Anterior cingulate cortex (tissue), 58 donors: ENCODE measurements at places on chromosomes 13 and 19.

DNA sequence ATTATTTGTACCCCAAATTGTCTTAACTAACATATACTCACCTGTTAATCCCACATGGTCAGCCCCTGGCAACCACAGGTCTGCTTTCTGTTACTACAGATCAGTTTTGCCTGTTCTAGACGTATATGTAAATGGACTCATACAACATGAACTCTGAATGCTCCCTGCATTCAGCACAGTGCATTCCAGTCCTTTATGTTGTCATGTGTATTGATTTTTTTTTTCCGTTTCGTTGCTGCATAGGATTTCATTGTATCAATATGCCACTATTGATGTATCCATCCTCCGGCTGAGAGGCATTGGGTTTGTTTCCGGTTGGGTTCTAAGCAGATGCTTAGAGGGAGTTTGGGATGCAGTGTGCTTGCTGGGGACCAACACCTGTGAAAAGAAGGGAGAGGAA, 36.1 kb upstream of the TNFRSF19 start:
- no peak for DNase-seq

DNA sequence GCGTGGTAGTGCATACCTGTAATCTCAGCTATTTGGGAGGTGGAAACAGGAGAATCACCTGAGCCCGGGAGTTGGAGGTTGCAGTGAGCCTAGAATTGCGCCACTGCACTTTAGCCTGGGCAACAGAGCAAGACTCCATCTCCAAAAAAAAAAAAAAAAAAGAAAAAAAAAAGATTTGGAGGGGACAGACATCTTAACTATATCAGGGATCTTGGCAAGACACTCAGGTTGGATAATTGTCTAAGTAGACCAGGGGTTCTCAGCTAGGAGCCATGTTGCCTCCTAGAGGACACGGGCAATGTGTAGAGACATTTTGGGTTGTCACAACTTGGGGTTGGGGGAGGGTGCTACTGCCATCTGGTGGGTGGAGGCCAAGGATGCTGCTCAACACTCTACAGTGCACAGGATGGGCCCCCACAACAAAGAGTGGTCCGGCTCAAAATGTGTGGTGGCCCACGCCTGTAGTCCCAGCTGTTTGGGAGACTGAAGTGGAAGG, 1.9 kb upstream of the ZNF580 start:
- no peak for DNase-seq

DNA sequence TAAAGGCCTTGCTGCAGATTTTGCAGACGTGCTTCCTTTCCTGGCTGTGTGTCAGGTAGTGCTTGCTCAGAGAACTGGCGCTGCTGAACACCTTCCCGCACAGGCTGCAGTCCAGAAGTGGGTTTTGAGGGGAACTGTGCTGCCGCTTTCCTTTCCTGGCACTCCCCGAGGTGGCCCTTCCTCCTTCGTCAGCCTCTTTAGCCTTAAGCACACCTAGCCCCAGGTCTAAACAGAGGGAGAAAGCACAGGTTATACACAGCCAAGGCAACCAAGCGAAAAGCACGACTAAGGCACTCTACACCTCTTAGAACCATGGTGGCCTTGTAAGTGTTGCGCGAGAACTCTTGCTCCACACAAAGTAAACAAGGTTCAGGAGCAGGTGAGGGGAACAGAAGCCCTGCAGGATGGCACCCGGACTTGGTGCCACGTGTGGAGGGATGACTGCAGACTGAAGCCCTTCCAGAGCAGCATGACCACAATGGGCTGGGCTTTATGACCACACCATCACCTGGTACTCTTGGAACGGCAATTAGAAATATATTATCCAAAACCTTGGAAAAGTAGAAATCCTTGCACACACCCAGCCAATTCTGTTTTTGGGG, 23.6 kb downstream of the ZNF541 start:
- no peak for DNase-seq

DNA sequence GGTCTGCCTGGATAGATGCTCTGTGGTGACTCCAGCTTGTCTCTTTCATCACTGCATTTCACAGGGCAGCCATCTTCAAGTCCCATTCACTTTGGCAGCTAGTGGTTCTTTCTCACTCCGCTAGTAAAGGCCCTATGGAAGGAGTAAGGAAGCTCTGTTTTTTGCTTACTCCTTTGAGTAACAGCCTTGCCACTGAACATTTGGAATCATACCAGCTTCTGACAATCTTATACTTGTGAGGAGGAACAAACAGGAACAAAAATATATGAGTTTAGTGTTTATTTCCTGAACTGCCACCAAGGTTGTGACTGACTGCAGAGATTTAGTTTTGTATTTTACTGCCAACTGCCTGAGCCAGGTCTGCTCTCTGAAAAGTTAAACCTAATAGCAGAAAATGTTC, 38.7 kb downstream of the KCTD4 start:
- DNase-seq, result no peak

GRCh38 chr13:59399513-59399912, 764.2 kb downstream of the DIAPH3 start:
- no peak for DNase-seq

DNA sequence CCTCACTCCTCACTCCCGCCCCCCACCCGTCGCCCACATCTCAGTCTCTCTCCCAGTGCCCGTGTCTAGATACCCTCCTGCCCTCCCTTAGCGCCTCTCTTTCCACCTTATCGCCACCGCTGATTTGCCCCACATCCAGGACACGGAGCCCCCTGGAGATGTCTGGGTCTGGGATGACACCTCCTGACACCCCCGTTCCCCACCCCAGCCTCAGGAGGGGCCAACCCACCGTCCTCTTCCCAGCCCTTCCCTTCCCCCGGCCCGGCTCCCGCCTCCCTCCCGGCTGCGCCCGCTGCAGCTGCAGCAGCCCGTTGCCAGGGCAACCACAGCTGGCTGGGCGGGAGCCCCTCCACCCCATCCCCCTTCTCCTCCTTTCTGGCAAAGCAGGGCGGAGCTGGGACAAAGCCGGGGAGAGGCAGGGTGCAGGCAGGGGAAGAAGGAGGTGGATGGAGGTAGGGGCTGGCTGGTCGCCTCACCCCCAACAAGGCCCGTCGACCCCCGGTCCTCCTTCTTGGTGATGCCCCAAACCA, 13.5 kb downstream of the DPF1 start:
- DNase-seq, result peak; percentile 40

DNA sequence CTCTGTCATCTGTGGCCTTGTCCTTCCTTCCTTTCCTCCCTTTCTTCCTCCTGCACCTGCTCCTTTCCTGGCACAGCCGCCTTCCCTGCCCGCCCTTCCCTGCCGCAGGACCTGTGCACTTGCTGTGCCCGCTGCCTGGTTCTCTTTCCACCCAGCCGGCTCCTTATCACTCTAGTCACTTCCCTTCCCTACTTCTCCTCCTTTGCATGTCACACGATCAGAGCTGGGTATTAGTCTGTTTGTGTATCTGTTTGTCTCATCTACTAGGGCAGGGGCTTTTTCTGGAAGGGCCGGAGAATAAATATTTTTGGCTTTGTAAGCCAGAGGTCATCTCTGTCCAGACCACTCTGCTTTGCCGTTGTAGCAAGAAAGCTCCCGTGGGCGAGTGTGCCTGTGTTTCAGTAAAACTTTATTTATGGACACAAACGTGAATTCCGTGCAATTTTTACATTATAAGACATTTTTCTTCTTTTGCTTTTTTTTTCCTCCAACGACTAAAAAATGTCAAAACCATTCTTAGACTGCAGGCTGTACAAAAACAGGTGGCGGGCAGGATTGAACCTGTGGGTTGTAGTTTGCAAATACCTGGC, 6.1 kb downstream of the KDM4B start:
- DNase-seq, result no peak

DNA sequence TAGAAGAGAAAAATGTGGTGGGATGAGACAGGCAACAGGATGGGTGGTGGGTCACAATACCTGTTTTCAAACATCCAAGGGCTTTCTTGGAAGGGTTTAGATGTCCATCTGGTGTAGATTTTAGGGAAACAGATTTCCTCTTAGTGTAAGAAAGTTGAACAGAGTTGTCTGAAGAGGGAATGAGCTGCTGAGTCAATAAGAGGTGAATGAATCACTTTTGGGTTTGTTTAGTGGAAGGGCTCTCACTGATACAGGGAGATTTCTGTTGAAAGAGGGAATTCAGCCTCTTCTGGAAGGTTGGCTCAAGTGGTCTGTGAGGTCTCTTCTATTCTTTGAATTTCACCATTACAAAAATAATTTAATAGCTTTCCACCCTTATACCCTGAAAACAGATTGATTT, 54.6 kb downstream of the LACC1 start:
- DNase-seq, result no peak

DNA sequence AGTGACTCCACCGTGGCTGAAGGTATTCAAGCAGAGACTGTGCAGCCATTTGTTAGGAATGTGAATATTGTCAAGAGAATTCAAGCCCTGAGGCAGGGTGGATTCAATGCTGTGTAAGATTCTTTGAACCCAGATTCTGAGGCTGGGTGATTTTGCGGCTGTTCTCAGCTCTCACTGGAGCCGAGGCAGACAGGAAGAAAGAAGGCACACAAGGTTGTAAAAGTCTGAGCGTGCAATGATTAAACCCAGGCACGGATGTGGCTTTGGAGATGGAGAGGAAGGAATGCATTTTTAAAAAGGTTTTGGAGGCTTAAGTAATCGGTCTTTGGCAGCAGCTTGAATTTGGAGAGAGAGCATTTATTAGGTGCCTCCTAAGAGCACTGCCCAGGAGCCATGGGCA, 187.9 kb downstream of the KATNAL1 start:
- DNase-seq, result no peak

GRCh38 chr19:15014579-15014978, 34.7 kb upstream of the CASP14 start:
- no peak for DNase-seq

GRCh38 chr19:19167612-19168011, 2.5 kb downstream of the MEF2B start:
- no peak for DNase-seq

GRCh38 chr19:21843081-21843480, 7.1 kb upstream of the ZNF43 start:
- no peak for DNase-seq

GRCh38 chr13:109273326-109273751, 513.0 kb downstream of the IRS2 start:
- DNase-seq, result no peak

- DNase-seq, result peak; percentile 69
Observed at GRCh38 chr19:47272448-47273312, 2.0 kb upstream of the INAFM1 start.

- no peak for DNase-seq
Observed at GRCh38 chr19:48779636-48780035, 24.3 kb downstream of the FGF21 start.

DNA sequence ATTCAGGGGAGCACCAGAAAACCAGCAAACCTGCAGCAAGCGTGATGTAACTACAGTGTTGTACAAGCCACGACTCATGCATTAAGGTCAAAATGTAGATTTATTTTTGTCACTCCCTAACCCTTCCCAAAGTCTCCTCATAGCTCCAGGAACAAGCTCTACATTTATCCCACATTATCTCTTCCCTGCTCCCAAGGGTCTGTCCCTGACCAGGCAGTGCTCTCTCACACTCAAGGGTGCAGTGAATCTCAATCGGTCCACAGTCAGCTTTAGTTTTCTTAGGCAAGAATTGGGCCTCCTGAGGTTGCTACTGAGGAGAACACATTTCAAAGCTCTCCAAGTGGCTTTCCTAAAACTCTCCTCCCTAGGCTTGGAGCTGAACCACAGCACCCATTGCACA, 219.4 kb downstream of the NHLRC3 start:
- DNase-seq, result no peak

DNA sequence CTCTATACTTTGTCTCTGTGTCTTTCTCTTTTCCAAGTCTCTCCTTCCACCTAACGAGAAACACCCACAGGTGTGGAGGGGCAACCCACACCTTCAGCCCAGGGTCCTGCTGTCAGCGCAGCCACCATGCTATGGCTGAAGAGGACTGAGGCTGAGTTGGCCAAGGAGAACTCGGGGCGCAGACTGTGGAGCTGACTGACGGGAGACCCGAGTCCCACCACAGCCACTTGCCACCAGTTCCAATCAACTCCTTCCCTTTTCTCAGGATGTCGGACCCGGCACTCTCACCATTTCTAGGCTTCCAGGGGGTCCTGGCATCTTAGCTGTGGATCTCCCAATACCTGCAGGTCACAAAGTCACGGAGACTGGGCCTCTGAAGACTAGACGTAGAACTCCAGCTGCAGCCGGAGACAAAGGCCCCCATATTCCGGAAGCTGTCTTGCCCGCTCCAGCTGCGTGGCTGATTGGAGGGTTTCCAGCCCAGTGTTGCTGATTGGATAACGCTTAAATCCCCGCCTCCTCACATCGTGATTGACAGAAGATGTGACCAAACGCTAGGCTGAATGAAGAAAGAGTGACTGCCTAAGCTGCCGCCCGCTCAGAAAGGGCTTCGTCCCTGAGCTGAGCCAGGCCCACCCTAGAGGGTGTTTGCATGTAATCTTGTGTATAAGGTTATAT, 63.6 kb downstream of the ZNF429 start:
- DNase-seq, result peak; percentile 83

DNA sequence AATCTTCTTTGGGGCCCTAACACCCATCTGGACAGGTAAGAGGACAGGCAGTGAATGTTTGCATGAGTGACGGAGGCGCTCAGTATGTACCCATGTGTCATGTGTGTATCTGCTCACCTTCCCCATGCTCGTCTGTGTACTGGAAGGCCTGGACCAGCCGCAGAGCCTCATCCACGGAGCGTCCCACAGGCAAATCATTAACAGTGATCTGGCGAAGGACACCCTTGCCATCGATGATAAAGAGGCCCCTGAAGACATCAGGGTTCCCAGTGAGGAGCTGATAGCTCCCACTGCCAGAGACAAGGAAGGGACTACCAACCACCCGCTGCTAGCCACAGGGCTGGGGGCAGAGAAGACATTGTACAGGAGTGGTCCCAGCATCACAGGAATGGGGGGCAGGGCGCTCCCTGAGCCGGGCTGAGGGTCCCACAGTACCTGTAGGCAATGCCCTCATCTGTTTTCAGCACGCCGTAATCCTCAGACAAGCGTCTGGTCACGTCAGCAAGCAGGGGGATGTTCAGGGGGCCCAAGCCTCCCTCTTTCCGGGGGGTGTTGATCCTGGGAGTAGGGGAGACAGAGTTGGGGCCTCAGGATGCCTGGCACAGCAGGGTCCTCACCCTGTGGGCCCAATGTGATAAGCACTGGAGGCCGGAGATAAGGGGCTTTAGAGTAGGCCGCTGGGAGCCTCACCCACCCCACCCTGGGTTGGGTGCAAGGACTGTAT, 1.7 kb downstream of the PRDX2 start:
- DNase-seq, result no peak

- no peak for DNase-seq
Observed at GRCh38 chr19:41876847-41877832, at the start of gene CD79A. CD79A (plus strand) TSS chr19:41877279; CDS start chr19:41877305, 26 bp downstream.

GRCh38 chr19:40756502-40757110, 5.6 kb downstream of the SNRPA start:
- no peak for DNase-seq

DNA sequence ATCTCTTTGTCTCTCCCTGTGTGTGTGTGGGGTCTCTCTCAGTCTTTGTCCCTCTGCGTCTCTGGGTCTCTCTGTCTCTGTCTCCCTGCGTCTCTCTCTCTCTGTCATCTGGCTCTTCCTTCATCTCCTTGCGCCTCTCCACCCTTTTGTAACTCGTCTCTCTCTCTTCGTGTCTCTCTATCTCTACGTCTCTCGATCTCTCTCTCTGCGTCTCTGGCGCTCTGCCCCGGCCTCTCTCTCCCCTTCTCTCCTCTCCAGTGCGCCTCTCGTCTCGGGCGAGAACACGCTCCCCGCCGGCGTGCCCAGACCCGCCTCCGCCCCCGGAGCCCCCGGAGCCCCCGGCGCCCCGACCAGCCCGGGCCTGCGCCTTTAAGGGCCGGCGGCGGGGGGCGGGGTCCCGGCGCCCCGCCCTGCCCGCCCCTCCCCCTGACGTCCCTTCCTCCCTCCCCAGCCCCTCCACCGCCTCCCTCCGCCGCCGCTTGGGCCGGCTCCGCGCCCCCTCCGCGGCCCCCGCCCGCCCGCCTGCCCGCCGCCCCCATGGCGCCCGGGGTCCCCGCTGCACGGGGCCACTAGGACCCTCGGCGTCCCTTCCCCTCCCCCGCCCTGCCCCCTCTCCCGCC, at the start of gene MARK4:
TSS of gene MARK4 (plus strand) at position 440 of the 620 bp plus-strand sequence. CDS start 318 bp downstream, outside the sequence.
- peak; percentile 50 for DNase-seq
